Calu3 (cell line): ENCODE measurements at places on chromosomes 3 and 15. TPM values are rescaled to one million over a fixed set of nuclear protein-coding genes. Genes with fewer than 3 reads are reported as not detected.

ADAMTS9 gene
- 54.6 and 63.3 TPM in 2 replicates for total RNA-seq

ARL14 gene
- total RNA-seq, result 104 and 197 TPM in 2 replicates

CNTN3 gene
- total RNA-seq, result not detected in 2 replicates

LRRIQ4 gene
- total RNA-seq, result 0.27 TPM in 1 of 2 replicates, not detected in the other

STT3B gene
- total RNA-seq, result 138 and 202 TPM in 2 replicates

EPHB1 gene
- 0.73 and 0.81 TPM in 2 replicates for total RNA-seq

BBS4 gene
- total RNA-seq, result 22.4 and 23.0 TPM in 2 replicates

HRG gene
- total RNA-seq, result 0.17 and 0.40 TPM in 2 replicates
